ENCODE measurements at places on chromosomes 4 and X.
A peak's percentile ranks its signal among the peaks of the same experiment; 100 is the strongest.

DNA sequence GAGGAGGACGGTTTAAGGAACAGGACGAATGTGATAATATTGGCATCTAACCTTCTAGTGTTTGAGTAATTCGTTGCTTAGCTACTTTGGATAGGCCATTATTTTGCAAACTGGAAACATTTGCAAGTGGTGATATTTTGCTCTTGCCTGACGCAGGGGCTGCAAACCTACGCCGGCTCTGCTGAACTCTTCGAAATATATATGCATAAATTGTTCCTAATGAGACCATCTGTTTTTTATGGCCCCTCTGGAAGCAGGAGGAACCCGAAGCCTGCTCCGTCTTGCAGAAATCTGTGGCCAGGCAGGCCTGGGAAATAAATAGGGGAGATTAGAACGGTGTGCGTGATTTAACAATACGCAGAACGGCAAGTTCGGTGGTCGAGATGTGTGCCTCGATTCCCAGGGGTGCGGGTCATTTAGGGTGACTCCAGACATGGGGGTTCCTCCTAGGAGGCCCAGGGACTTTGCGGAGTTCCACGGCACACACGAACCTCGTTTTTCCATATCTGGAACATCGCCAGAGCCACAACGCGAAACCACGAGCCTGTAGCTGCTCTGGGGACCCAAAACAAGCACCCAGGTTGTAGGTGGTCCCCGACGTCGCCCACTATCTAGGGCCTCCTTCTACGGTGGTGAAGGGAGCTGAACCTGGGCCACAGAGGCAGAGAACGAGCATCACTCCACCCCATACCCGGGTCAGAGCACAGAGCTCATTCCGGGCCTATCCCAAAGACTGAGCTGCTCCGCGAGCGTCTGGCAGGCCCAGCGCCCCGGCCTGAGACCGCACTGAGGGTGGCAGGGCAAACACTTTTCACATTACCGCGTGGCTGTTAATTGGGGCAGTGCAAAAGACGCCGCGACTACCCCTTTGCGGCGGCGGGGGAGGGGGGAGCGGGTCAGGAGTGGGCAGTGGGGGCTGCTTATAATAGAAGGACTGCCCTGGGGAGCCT is 89.7 kb downstream of the BCOR start:
- no peak for DNase-seq

- DNase-seq = peak; percentile 13
Measured at GRCh38 chrX:134026565-134027311, 41.3 kb upstream of the GPC3 start.

DNA sequence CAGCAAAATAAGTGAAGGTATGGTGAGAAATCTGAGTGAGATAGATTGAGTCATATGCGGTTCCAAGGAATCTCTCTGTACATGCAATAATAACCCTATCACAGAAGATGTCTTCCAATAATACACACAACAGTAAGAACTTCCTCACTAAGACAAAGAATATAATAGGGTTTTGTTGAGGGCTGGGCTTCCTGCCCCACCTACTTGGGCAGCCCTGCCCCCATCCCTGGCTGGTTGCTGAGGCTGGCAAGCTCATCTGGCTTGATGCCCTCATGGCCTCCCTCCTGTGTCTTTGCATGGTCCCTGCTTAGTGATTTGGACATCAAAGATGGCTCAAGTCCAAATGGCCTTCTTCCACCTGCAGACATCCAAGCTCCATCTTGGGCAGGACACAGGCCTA is 2.7 kb downstream of the GEMIN8 start:
- no peak for DNase-seq

- DNase-seq = no peak
Measured at GRCh38 chrX:149877636-149878035, 3.3 kb upstream of the MAGEA8 start.

GRCh38 chr4:41192136-41192535 is 22.2 kb downstream of the APBB2 start:
- DNase-seq = no peak

- no peak for DNase-seq
Measured at GRCh38 chrX:7149411-7149810, 1.5 kb upstream of the PUDP start.

- no peak for DNase-seq
Measured at GRCh38 chr4:119080721-119081541, 54.7 kb upstream of the MYOZ2 start.

DNA sequence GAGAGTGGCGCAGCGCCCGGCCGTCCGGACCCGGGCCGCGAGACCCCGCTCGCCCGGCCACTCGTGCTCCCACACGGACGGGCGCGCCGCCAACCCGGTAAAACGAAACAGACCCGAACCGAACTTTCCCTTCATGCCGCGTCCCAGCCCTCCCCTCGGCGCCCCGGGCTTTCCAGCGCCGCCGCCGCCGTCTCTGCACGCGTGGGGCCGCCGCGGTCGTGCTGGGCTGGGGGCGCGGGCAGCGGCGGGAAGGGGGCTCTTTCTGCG is 222 bp downstream of the SMAD1 start:
- DNase-seq = no peak

DNA sequence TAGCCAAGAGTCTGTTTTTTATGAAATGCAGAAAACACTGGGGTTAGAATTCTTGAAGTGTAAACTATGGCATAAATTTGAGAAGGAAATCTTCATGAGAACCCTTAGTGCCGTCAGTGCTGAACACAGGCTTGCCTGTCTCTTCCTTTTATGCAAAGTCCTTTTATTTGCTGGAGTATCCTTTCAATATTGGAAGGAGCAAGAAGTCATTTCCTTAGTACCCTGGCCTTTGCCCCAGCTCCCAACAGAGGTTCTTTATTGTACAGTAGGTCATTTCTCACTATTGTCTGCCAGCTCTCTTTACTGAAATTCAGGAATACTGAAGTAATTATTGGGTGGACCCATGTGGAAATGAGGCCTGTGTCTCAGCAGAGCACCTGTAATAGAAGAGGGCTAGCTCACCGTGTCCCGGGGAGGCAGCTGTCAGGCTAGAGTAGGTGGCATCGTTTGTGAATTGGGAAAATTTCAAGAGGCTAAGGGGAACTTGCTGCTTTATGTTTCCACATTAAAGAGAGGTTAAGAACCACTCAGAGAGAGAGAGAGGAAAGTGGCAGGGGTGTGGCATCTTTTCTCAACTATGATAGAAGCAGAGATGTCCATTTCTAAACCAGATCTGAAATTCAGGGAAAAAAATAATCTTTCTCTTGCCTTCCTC is 8.7 kb downstream of the FHDC1 start:
- DNase-seq = no peak

DNA sequence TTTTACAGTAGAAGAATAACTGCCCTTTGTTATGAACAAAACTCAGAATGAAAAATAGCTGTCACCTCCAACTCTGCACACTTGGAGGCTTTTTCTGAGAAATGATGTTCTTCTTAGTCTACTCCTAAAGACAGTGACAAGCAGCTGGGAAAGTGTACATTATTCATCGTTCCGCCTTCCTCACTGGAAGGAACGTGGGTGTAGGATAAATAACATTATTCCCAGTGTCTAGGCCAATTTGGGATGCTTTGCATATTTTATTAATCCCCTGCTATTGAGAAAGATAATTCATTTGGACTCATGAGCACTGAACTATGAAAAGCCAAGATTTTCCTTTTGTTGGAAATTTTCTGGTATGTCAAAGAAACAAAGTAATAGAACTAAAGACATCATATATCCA is 87.8 kb downstream of the VCX2 start:
- DNase-seq = no peak

DNA sequence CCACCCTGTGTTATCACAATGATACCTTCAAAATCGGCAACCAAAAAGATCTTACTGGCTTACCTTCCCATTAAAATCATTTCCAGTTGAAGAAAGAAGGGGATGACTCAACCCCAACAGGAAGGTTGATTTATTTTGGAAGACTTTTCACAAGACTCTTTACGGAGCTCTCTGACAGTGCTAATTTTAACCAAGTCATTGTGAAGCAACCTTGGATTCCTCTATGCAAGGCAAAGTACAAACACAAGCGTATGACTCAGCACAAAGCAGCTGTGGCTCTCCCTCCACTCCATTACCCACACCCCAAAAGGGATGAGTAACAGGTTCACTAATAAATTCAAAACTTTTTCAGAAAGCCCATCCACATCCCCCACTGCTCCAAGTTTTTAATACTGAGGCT is 213.8 kb upstream of the FGF13 start:
- no peak for DNase-seq

GRCh38 chrX:3262901-3263300 is 83.6 kb downstream of the MXRA5 start:
- DNase-seq = no peak

DNA sequence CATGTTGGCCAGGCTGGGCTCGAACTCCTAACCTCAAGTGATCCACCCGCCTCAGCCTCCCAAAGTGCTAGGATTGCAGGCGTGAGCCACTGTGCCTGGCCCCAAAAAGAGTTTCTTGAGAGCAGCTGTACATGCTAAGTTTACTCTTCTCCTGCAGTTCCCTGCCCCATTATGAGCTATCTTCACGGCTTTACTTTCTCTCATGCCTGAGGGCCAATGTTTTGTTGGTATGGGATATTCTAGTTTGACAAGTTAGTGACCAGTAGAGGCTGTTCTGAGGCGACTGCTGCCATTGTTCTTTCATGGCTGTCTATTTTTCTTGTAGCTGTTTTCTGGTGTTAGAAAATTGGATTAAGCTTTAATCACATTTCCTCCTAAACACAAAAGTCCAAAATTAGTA is 78.0 kb upstream of the STX18 start:
- DNase-seq = no peak

GRCh38 chrX:41875142-41875541 is 48.2 kb downstream of the CASK start:
- DNase-seq = no peak

DNA sequence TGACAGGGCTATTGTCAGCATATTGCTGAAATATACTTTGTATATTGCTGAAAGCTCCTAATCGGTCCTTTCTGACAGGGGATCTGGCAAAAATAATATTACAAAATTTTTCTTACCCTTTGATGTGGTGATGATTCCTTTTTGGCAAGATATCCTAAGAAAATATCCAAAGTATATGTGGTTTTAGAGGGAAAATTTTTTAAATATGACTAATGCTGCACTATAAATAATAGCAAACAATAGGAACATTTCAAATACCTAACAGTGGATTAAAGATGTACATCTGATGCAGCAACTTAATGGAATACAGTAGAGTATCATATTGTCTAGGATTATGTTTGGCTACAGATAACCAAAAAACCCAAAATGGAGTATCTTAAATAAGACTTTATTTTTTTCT is 49.6 kb downstream of the RRAGB start:
- DNase-seq = no peak

DNA sequence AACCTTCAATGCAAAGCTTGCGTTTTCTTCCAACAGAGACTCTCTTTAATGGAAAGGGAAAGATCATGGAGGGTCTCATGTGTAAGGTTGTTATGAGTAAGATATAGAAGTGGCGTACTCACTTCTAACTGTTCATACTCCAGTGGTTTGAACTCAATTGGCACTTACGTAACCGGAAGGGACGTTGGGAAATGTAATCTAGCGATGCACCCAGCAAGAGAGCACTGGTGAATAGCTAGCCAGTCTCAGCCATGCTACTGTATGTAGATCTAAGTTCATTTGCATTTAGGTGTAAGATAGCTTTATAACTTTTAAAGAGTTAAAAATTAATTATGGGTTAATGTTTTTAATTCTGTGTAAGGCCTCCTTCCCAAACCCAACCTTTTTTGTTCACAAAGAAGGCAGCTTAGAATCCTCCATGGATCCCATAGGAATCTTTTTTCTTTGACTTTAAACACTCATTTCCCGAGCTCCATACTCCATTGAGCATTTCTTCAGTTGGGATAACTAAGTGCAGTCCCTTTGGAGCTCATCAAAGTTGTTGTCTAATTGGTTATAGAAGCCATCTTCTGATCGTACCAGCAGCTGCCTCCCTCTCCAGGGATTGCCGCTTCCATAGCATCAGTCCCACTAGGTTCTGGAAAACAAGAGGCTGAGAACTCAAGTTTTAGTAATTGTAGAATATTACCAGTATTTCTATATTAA is 191.1 kb downstream of the RAPGEF2 start:
- DNase-seq = no peak

- DNase-seq = no peak
Measured at GRCh38 chr4:183437452-183437851, 7.0 kb upstream of the CDKN2AIP start.

- no peak for DNase-seq
Measured at GRCh38 chr4:18202486-18202885, 180.9 kb upstream of the LCORL start.

GRCh38 chr4:119579823-119580222 is 48.8 kb downstream of the PDE5A start:
- no peak for DNase-seq

- no peak for DNase-seq
Measured at GRCh38 chrX:105653891-105654290, 168.4 kb upstream of the NRK start.

- no peak for DNase-seq
Measured at GRCh38 chrX:40153345-40154249, 55.8 kb upstream of the BCOR start.

DNA sequence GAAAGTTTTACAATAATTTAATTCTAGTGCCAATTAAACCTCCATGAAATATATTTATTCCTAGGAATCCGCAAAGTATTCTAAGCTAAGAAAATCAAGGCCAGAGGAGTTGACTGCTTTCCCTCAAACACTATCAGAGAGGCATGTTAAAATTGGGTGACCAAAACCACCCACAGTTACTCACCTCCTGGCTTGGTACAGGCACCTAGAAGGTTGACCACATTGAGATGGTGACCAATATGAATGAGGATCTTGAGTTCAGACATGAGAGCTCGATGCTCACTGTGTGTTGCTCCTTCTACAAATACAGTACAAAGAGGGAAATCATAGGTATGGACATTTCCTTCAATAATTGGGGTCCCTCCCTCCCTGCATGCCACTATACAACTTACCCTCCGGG is 29.4 kb downstream of the KDR start:
- no peak for DNase-seq

DNA sequence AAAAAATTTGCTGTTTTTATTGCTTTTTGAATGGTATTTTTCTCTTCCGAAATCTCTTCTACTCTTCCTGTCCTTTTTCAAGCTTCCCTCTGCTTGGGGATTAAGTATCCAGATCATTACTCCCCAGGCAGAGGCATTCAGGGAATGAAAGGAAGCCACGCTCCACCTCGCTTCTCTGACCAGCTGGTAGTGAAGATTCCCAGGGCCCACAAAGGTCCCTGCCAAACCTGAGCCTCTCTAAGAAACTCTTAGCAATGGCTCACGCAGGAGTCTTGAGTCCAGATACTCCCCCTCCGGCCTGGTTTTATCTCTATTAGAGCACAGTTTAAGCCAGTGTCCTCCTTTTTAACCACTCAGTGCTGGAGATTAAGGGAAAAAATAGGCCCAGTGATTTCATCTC is 51.4 kb upstream of the SOD3 start:
- DNase-seq = no peak

- no peak for DNase-seq
Measured at GRCh38 chr4:151895671-151896070, 134.9 kb upstream of the GATB start.

GRCh38 chrX:135389717-135390116 is 32.0 kb upstream of the SMIM10L2A start:
- DNase-seq = no peak

GRCh38 chr4:188053302-188053701 is 56.1 kb downstream of the TRIML2 start:
- DNase-seq = no peak
